ENCODE measurements at places on chromosomes 5 and 9.

GRCh38 chr9:110606179-110606790 is 26.7 kb upstream of the SVEP1 start:
- no peak for DNase-seq

DNA sequence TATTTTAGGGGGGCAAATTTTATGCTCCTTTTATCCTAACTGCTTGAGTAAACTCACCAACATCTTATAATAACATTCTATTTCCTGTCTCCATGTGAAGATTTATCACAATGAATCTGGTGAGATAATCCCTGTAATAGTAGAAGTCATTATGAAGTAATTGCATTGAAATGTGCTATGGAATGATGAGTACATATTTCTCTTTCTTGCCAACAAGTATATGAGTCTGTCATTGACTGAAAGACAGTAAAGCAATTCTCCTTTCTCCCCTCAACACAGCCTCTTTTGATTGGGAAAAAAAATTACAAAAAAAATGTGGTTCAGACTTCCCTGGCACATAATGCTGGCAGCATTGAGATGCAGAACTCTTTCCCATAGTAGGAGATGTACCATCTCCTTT is 459.2 kb upstream of the RGMB start:
- no peak for DNase-seq

GRCh38 chr5:133356984-133357421 is 255.3 kb downstream of the FSTL4 start:
- no peak for DNase-seq

DNA sequence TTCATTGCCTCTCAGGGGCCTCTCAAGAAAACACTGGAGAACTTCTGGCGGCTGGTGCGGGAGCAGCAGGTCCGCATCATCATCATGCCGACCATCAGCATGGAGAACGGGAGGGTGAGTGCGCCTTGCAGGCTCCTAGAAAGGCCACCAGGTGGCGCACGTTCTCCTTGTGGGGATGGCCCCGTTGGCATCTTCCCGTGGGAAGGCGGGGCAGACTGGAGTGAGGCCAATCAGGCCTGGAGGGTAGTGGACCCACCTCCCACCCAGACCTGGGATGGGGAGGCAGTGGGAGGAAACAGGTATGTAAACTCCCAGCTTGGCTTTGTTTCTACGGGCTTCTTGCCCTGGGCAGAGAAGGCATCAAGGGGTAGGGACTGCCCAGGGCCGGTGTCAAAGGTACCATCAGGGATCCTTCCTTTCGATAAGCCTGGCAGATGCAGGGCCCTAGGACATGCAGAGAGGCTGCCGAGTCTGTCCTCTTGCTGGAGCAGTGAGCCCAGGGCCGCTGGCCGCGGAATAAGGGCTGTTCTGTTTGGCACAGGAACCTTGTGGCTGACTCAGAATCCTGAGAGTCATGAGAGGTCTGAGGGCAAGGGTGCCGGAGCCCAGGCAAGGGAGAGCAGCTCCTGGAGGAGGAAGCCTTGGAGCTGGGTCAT is 18.9 kb upstream of the SPTLC1 start:
- peak; percentile 51 for DNase-seq

GRCh38 chr5:175579742-175580432 is 78.0 kb upstream of the HRH2 start:
- no peak for DNase-seq

GRCh38 chr9:14654932-14655331 is 38.3 kb downstream of the ZDHHC21 start:
- DNase-seq = no peak

DNA sequence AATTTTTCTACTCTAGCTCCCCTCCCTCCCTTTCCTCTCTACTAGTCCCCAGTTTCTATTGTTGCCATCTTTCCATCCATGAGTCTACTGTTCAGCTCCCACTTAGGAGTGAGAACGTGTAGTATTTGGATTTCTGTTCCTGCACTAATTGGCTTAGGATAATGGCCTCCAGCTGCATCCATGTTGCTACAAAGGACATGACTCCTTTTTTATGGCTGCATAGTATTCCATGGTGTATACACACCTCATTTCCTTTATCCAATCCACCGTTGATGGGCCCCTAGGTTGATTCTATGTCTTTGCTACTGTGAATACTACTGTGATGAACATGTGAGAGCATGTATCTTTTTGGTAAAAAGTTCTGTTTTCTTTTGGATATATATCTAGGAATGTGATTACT is 138.9 kb upstream of the MSX2 start:
- DNase-seq = no peak
